ENCODE measurements at places on chromosomes 12 and 14.
A peak's percentile ranks its signal among the peaks of the same experiment; 100 is the strongest.

DNA sequence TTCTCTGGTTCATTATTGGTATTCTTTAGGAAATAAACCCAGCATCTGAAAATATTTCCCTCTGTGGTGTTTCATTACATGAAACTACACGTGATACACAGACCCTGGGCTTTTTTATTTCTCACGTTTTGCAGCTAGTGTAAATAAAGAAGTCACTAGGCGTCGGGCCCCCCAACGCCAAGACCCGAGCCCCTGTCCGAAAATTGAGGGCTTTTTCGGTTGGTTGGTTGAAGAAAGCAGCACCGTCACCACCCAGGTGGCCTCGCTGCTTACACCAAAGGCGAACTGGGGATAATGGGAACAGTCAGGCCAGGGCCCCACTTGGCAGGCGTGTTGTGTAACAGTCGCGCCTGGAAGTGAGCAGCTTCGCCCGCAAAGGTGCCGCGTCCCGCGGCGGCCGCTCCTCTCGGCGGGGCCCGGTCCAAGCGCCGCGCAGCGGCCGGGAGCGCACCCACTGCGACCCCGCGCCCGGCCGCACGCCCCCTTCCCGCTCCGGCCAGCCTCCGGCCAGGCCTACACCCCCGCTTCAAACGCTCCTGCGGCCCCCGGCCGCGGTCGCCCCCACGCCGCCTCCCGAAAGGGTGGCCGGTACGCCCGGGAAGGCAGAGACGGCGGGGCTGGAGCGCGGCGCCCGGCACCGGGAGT, 1.2 kb downstream of the DUSP16 start:
- peak; percentile 43 for DNase-seq

GRCh38 chr12:91249518-91250272, 67.1 kb upstream of the DCN start:
- DNase-seq, result no peak

- no peak for DNase-seq
Observed at GRCh38 chr14:76984787-76985375, 43.6 kb downstream of the IRF2BPL start.

GRCh38 chr12:118055144-118055557, 5.8 kb downstream of the WSB2 start:
- no peak for DNase-seq

- DNase-seq, result no peak
Observed at GRCh38 chr12:57718641-57719528, 19.7 kb downstream of the AGAP2 start.

- DNase-seq, result no peak
Observed at GRCh38 chr12:1920436-1920835, 2.0 kb upstream of the CACNA2D4 start.

- no peak for DNase-seq
Observed at GRCh38 chr12:459430-460258, at the start of gene B4GALNT3. Gene B4GALNT3, plus strand, starts transcription at chr12:459939. Its CDS starts 438 bp downstream, at chr12:460377.

GRCh38 chr14:78975734-78976133, 805.6 kb downstream of the NRXN3 start:
- DNase-seq, result no peak

DNA sequence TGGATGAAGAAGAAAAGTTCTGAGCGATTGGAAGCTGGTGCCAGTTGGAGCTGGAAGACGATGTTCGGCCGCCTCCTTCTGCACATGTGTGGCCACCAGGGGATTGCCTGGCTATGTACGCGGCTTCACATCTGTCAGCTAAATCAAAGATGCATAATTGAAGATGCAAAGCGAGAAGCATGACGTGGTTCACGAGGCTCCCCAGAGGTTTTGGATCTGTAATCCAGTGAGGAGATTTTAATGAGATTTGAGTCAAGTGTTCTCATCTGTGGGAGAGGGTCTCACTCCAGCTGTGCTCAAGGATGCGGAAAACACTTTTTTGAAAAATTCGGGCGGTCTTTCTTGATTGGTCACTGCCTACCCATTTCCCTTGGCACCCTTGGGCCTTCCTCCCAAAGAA, 94.6 kb downstream of the PAX9 start:
- DNase-seq, result no peak

- no peak for DNase-seq
Observed at GRCh38 chr12:45464699-45465098, 248.8 kb downstream of the ANO6 start.

GRCh38 chr12:102689701-102690100, 209.3 kb upstream of the IGF1 start:
- no peak for DNase-seq

DNA sequence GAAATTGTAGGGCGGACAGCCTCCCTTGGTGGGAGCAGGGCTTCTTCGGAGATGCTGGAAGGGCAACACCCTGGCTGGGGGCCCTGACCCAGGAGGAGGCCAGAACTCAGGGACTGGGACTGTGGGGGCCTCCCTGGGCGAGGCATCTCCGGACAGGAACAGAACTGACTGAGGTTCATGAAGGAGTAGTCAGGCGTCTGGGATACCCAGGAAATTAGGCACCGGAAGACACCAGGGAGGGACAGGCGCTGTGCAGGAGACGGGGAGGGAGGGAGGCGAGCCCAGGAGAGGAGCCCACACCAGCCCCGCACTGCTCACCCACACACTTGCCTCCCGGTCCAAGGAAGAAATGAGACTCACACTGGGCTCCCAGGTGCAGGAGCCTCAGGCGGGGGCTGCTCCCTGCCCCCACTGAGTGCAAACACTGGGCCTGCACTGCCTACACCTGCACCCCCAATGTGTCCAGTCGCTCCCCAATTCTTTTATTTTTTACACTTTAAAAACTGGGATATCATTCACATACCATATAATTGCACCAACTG, 262.6 kb upstream of the SFSWAP start:
- DNase-seq, result no peak

DNA sequence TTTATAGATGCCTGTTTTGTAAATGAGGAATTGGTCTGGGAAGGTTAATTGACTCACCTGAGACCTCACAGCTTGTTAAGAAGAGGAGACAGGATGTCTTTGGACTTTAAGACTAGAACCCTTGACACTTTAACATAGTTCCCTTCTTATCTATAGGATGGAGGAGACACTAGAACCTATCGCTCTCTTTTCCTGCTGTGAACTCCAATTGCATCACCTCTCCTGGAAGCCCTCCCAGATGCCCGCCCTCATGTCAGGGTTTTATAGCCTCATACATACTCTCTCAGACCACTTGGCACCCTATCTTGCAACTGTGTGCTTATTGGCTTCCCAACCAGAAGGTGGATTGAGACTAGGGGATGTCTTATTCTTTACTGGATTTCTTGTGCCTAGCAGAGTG, 2.5 kb upstream of the CTDSP2 start:
- no peak for DNase-seq

- DNase-seq, result no peak
Observed at GRCh38 chr14:72023128-72024042, 91.2 kb downstream of the RGS6 start.

- no peak for DNase-seq
Observed at GRCh38 chr12:119448611-119449131, 114.1 kb downstream of the CCDC60 start.

- DNase-seq, result no peak
Observed at GRCh38 chr14:43145361-43145760, 1361.7 kb downstream of the FSCB start.

GRCh38 chr12:65407388-65408149, 129.1 kb downstream of the MSRB3 start:
- no peak for DNase-seq

DNA sequence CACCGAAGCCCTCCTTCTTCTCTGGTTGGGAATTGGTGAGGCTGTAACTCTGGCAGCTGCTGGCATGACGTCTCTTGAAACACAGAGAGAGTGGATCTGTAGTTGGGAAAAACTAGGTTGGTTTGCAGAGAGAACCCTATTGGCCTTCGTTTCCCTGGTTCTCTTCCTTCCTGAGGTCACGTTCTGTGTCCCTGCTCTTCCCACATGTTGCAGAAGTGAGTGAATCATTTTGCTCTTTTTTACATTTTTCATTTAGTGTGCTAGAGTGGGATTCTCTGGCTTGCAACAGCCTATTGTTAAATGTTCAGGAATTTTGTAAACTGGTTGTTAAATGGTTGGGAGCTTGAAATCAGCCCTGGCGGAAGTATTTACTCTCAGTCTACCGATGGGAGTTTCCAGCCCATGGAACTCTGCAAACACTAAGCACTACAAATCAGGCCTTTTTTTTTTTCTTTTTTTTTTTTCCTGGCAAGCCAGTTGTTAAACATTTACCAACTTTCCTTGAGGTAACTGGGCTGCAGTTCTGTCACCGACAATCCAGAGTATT, 26.8 kb upstream of the CKAP4 start:
- DNase-seq, result no peak

GRCh38 chr14:51750542-51750941, 98.8 kb downstream of the FRMD6 start:
- DNase-seq, result no peak

- peak; percentile 5 for DNase-seq
Observed at GRCh38 chr12:112749081-112749480, 42.5 kb upstream of the RPH3A start.

DNA sequence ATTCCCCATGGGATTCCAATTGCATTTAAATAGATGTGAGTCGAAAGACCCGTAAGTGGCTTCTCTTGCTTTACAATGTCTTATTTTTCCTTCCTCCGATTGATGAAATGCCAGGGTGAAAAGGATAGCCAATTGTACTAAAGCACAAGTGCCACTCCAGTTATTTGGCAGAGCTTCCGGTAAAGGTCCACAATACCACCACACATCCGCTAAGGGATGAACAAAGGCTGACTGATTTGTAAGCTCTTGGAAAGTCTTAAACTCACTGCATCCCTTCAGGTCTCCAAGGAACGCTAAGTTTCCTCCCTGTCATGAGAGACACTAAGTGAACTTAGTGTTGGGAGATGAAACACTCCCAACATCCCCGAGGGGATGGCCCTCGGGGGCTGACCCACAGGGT, 21.2 kb upstream of the RNASE1 start:
- no peak for DNase-seq

GRCh38 chr14:65922142-65922541, 509.6 kb downstream of the FUT8 start:
- DNase-seq, result no peak

- DNase-seq, result no peak
Observed at GRCh38 chr14:35124127-35124526, 1.8 kb downstream of the PRORP start.

GRCh38 chr12:27342536-27342935, 9.9 kb downstream of the BMAL2 start:
- no peak for DNase-seq

DNA sequence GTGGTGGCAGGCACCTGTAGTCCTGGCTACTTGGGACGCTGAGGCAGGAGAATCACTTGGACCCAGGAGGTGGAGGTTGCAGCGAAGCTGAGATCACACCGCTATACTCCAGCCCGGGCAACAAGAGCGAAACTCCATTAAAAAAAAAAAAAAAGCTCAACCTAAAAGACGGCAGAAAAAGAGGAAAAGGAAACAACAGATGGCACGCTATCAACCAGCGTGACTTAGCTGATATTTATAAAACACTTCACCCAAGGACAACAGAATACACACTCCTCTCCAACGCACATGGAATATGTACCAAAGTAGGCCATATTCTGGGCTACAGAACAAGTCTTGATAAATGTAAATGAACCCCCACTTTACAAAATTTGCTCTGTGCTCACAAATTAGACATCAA, 34.0 kb upstream of the CLMN start:
- DNase-seq, result no peak

- DNase-seq, result no peak
Observed at GRCh38 chr12:25932971-25933370, 25.5 kb upstream of the RASSF8 start.

DNA sequence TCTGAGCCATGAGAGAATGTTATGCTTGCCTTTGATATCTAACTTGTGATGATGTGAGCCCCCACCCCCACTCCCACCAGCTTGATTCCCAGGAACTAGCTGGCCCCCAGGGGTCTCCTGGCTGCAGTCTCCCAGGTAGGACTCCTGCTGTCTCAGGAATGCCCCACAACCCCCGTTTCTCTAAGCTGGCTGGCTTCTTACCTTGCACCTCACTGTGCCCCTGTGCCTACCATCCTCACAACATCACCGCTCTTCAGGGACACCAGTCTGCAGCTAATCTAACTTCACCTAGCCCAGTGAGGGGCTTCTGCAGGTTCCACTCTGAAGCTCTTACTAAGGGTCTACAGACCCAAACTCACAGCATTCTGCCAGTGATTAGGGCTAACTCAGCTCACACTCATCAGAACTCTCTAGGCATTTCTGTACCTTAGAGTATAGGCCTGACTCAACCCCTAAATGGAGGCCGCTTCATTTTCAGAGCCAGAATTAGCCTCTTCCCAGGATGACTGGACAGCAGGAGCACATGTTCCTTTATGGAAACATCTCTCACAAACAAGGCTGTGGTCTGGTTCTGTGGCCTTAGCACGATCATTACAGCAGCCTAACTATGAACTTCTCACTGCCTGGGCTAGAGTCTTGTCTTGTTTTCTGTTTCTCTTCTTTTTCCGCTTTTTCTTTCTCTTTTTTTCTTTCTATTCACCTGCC, 72.8 kb upstream of the IFNG-AS1 start:
- no peak for DNase-seq

DNA sequence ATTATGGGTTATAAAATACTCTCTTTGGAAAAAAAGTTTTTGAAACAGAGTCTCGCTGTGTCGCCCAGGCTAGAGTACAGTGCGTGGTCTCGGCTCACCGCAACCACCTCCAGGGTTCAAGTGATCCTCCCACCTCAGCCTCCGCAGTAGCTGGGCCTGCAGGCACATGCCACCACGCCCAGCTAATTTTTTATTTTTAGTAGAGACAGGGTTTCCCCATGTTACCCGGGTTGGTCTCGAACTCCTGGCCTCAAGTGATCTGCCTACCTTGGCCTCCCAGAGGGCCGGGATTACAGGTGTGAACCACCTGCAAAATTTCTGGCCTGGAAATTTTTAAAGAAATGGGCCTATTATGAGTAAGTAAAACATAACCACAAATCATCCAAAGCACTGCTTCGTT, 3.8 kb downstream of the USP15 start:
- no peak for DNase-seq

DNA sequence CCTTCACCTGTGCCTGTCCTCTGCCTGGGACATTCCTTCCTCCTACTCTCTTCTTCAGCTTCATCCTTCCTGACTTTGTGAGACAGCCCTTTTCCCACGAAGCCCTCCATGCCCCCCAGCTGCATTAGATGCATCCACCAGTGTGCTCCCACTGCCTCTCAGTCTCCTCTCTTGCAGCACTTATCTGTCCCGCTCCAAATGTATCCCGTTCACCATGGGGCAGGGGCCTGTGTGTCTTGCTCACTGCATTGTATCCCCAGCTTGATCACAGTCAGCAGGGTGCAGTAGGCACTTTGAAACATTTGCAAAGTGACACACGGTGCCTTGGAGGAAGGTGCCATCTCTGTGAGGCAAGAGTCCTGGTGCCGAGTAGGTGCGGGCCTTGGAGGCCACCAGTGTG, 104.0 kb downstream of the SLC25A47 start:
- no peak for DNase-seq

GRCh38 chr14:65302571-65303189, 109.8 kb upstream of the FUT8 start:
- DNase-seq, result no peak

- DNase-seq, result no peak
Observed at GRCh38 chr14:61281948-61282275, 774 bp upstream of the TMEM30B start.

- DNase-seq, result no peak
Observed at GRCh38 chr12:91890742-91891141, 254.9 kb downstream of the BTG1 start.
